ENCODE measurements at places on chromosomes 7 and 10.

DNA sequence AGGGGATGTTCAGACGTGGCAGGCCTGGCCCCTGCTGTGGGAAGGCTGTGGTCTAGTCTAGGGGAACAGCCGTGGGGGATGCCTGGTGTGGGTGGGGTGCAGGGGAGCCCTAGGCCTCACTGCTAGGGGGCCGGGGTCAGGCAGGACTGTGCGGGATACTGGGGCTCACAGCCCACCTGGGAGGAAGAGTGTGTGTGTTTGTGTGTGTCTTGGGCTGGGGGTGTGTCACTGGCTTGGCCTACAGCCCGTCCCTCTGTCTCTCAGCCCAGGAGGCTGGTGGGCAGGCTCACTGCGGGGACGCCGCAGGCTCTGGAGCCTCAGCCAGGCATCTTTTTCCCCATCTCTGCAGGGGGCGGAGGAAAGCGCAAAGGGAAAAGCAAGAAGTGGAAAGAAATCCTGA lies 118.8 kb downstream of the GRK5 start:
- DNase-seq: no peak

DNA sequence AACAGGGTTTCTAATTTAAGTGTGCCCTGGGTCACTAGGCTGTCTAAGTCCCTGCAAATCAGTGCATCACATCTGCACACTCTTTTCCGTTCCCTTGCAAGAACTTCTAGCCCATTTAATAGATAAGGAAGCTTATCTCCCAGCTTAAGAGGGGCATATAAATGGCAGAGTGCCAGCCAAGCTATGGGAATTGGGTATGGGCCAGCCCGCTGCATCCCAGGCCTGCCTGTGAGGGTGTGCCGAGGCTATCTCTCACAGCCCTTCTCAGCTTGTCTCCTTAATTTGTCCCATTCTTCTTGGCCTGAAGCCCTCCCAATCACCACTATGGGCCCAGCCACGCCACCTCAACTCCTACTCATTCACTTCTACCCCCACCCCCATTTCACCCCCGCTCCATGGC lies 14.7 kb downstream of the AQP1 start:
- no peak for DNase-seq

DNA sequence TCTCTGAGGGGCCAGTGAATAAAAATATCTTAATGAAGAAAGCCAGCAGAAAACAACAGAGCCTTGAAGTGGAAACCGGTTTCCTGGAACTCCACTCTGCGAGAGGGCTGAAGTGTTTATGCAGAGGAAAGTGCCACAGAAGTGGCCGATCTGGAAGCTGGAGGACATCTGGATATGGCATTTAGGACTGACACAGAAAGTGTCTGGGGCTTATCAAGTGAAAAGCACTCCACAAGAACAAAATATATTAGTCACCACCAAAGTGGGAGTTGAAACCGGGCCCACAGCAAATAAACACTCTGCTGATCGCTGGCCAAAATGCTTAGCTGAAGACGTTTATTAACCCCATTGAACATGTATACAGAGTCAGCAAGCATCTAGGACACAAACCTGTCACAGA lies 7.8 kb downstream of the NOD1 start:
- DNase-seq: no peak

GRCh38 chr10:74981831-74982633 lies 129.4 kb upstream of the SAMD8 start:
- DNase-seq: no peak

DNA sequence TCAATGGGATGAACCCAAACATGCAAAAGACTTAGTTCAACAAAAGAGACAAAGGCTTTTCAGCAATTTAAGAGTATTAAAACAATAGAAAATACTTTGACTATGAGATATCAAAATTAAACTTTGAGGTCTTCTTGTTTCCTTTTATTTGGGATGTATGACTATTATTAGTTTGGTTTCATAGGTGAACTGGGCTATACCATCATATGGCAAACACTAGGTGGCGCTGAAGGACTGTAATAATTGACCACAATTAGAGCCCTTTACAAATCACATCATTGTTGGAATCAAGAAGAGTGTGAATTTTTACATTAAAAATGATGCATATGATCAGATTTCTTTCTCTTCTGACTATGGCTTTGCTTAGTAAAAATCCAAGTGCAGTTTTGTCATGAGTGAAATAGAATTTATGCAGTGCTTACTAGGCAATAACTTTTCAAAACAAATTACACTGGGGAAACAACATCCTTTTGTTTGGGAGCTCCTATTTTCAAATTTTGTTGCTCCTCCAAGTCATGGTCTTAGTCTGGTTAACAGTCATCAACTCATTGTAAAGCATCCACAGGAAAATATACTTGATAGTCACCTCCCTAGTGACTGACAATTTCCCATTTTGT lies 14.7 kb upstream of the NXPH1 start:
- no peak for DNase-seq

GRCh38 chr10:69232252-69232651 lies 12.1 kb downstream of the HKDC1 start:
- DNase-seq: no peak

DNA sequence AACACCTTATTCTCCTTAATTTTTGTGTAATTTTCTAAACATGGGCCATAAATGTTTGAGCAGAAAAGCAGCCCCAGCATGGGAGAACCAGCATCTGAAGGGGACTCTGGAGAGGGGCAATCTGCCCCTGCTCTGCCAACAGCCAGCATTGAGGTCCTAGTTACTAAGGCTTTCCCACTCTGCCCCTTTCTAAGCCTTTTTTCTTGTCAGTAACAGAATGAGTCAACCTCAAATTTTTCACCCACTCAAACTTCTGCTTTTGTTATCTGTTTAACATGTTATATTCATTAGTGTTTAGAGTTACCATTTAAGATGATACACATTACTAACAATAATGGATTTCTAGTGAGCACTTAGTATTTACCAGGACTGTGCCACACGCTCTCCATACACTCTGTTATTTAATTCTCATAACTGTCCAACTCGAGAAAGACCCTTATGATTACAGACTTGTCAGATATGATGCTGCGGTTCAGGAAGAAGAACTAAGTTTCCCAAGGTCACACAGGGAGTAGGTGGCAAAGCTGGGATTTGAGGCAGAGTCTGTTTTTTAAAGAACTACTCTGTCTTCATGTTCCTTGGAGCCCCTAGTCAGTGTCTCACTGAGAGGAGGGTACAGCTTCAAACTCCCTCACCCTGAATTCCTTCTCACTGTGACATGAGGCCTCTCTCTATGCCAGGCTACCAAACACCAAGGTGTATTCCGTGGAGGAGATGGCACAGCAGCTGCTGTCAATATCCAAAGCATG lies 19.9 kb upstream of the GPAM start:
- no peak for DNase-seq

DNA sequence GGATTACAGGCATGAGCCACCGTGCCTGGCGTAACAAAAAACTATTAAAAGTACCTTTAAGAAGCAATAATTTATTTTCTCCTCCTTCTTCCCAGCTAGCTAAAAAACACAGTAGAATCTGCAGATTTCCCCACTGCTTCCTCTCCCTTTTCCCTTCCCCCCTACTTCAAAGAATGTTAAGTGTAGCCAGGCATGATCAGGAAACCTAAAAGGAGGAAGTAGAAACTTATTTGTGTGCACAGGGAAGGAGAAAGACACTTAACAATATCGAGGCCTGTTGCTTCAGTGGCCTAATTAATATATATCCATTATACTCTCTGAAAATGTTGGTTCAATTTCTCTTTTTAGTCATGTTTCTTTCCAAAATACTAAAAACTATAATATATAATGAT lies 127.7 kb downstream of the NRBF2 start:
- DNase-seq: no peak

DNA sequence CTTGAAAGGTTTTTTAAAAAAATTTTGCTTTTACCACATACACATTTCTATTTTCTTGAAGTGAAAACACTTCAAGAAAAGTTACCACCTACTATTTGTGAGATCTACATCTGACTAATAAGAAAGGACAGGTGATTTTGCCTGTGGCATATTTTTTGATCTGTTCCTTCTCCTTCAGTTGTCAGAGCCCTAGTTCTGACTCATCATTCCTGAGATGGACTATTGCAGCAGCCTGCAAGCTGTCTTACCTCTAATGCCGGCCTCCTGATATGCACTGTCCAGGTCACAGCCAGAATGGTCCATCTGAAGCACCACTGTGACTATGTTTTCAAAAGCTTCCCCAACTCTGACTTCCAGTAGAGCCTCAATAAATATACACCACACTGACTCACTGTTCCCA lies 28.2 kb upstream of the ANK3 start:
- DNase-seq: no peak

- DNase-seq: no peak
Observed at GRCh38 chr7:157485361-157485831, 148.6 kb downstream of the DNAJB6 start.

DNA sequence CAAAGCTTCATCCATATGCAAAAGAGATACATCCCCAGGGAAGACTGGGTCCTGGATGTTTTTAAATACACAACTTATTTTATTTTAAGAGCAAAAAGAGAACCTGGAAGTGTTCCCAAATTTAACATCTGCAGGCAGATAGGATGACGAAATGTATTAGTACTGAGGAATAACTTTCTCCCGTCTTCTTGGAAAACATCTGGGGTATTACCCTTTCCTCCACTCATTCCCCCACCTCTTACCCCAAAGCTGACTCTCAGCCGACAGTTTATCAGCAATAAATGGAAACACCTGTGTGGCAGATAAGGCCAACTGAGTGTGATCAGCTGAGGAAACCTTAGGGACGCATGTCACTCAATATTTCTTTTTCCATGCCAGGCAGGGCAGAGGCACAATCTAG lies 435.6 kb upstream of the NPVF start:
- DNase-seq: no peak

DNA sequence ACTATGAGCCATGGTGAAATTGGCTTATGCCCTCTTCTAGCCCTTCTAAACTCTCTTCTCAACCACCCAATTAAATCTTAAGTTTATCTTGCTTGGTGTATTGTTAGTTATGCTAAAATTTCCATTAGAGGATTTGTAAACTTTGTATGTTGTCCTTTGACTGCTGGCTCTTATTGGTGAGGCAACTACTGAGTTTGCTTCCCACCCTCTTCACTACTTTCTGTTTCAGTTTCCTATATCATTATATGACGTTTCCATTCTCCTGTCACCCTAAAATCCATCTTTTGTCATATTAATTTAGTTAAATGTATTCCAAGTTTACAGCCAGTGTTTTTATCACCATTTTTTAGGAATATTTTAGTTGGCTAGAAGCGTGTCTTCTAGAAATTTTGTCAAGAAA lies 80.9 kb upstream of the VWC2 start:
- DNase-seq: no peak

- DNase-seq: no peak
Observed at GRCh38 chr10:53997953-53998352, 803.1 kb downstream of the PCDH15 start.

- no peak for DNase-seq
Observed at GRCh38 chr10:102422545-102423129, 2.0 kb downstream of the FBXL15 start.

DNA sequence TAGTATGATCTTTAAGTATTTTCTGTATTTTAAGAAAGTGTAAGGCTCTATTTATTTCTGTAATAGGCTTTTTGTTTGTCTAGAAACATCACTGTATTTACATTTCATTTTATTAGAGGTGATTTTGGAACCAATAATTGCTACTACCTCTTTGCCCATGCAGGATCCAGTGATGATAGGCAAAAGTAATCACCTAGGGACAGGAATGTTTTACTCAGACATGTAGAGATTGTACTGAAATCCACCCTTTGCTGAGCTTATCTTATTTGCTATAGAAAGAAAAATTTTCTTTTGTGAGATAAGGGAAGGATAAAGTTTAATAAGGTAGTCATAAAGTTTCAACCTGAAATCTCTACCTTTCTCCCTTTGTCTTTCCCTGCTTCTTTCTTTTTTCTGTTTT lies 73.5 kb downstream of the MKLN1 start:
- no peak for DNase-seq

- DNase-seq: no peak
Observed at GRCh38 chr7:41696323-41696916, 6.5 kb downstream of the INHBA start.

- DNase-seq: no peak
Observed at GRCh38 chr7:108079276-108079647, 50.9 kb downstream of the LAMB4 start.

GRCh38 chr7:150461520-150461919 lies 11.1 kb downstream of the GIMAP8 start:
- DNase-seq: no peak

GRCh38 chr7:50783801-50784507 lies 1.3 kb upstream of the GRB10 start:
- DNase-seq: no peak

GRCh38 chr10:4196771-4197390 lies 411.9 kb upstream of the KLF6 start:
- no peak for DNase-seq

- no peak for DNase-seq
Observed at GRCh38 chr10:25614652-25615051, 319.4 kb upstream of the MYO3A start.

- no peak for DNase-seq
Observed at GRCh38 chr10:12499076-12499986, 150.0 kb downstream of the CAMK1D start.

GRCh38 chr10:110455446-110455845 lies 42.3 kb upstream of the DUSP5 start:
- no peak for DNase-seq

- DNase-seq: no peak
Observed at GRCh38 chr10:68251625-68252495, 19.9 kb upstream of the ATOH7 start.

DNA sequence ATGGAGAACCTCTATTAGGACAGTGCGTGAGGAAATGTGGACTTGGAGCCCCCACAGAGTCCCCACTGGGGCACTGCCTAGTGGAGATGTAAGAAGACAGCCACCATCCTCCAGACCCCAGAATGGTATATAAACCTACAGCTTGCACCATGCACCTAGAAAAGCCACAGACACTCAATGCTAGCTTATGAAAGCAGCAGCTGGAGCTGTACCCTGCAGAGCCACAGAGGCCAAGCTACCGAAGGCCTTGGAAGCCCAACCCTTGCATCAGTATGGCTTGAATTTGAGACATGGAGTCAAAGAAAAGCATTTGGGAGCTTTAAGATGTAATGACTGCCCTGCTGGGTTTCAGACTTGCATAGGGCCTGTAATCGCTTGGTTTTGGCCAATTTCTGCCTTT lies 361.3 kb downstream of the ZNF248 start:
- no peak for DNase-seq

GRCh38 chr10:26520575-26520974 lies 82.4 kb downstream of the APBB1IP start:
- DNase-seq: no peak

GRCh38 chr10:48705401-48705938 lies 20.8 kb downstream of the WDFY4 start:
- DNase-seq: no peak

- DNase-seq: no peak
Observed at GRCh38 chr7:117873310-117874190, at the start of gene CTTNBP2. TSS of gene CTTNBP2 (minus strand) at chr7:117873441. CDS start at chr7:117873415, 26 bp downstream.

DNA sequence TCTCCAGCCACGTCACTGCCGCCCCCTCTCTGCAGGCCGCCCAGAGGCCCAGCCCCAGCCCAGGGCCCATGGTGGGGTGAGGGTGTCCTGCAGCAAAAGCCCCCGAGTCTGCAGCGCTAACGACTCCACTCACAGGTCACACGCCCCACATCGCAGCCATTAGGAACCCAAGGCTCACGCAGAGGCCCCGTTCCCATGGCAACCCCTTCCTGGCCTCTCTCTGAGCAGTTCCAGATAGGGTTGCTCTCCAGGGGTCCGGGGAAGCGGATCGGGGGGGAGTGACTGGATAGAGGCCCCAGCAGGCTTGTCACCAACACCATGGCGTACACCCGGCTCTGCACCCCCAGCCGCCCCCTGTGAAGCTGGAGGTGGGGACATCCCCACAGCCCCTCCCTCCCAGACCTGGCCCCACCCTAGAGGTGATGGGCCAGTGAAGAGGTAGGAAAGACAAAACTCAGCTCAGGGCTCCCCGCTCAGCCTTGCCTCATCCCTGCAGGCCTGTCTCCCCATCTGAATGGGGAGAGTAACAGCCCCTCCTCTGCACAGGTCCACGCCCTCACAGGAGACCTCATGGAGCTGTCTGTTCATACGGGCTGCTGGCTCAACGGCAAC lies 41.2 kb downstream of the TNRC18 start:
- DNase-seq: no peak

Measured in stimulated activated CD4-positive, alpha-beta T cell treated with anti-CD3 and anti-CD28 coated beads, Interleukin-1b, Interleukin-23, amount 100 ng/mL, for 1 hour (primary cell).